ENCODE measurements at places on chromosomes 5 and 9. TPM values are rescaled to one million over a fixed set of nuclear protein-coding genes. Genes with fewer than 3 reads are reported as not detected.

Gene CLIC3
- total RNA-seq: 4.5 TPM

Gene ANKRD20A1
- 1.0 TPM for total RNA-seq

Gene PIK3R1
- 5.9 TPM for total RNA-seq

Gene ADAMTS6
- 0.10 TPM for total RNA-seq

Gene RHOBTB3
- 8.2 TPM for total RNA-seq

Gene SNX2
- total RNA-seq: 36.6 TPM

Gene SLC46A2
- not detected for total RNA-seq

Gene FOXD4L5
- not detected for total RNA-seq

Gene GRAMD2B
- 0.97 TPM for total RNA-seq

Gene IER5L
- total RNA-seq: 33.2 TPM

Gene MYMK
- total RNA-seq: not detected

Gene PCDHB14
- total RNA-seq: 0.07 TPM

Gene C9orf50
- not detected for total RNA-seq

Gene GRXCR2
- not detected for total RNA-seq

Gene LRRC19
- total RNA-seq: not detected

Gene GFPT2
- total RNA-seq: 47.3 TPM

Gene ANGPTL2
- not detected for total RNA-seq

Gene ARL10
- 0.61 TPM for total RNA-seq

Gene QSOX2
- 29.7 TPM for total RNA-seq

Gene NUTM2G
- total RNA-seq: not detected

Gene TAF11L14
- not detected for total RNA-seq

Data from A549 treated with CORT108297 at 1 μM for 4 hours (cell line).